GM23248 (cell line): ENCODE measurements at places on chromosomes 3 and 15. TPM values are rescaled to one million over a fixed set of nuclear protein-coding genes. Genes with fewer than 3 reads are reported as not detected.

The MYLK gene
- total RNA-seq, result 157 and 174 TPM in 2 replicates

The ADGRG7 gene
- total RNA-seq, result not detected in 2 replicates

DNA sequence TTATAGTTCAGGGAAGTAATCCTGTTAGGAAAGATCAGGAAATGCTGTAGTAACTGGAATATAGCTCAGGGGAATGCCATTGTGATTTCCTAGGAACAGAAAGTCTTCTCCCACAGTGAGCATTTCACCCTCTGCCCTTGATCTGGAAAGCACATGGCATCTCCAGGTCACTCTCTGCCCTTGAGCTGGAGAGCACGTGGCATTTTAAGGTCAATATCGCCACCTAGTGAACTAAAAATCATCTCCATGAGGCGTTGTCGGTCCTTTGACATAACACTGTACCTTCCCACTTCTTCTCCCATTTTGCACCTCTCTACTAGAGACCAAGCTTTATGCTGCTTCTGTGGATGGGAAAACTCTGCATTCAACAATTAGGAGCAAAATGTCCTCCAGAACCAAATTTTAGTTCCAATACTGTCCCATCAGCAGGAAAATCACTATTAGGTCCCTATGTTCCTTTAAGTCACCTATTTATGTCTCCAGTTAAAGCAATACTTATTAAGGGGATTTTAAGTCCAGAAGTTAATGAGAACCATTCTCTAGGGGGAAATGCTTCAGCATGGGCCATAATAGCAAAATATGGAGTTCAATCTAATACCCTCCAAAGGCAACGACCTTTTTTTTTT, 54.7 kb upstream of the GK5 start:
- no peaks in the 10 kb centered on the region for H3K36me3 ChIP-seq

DNA sequence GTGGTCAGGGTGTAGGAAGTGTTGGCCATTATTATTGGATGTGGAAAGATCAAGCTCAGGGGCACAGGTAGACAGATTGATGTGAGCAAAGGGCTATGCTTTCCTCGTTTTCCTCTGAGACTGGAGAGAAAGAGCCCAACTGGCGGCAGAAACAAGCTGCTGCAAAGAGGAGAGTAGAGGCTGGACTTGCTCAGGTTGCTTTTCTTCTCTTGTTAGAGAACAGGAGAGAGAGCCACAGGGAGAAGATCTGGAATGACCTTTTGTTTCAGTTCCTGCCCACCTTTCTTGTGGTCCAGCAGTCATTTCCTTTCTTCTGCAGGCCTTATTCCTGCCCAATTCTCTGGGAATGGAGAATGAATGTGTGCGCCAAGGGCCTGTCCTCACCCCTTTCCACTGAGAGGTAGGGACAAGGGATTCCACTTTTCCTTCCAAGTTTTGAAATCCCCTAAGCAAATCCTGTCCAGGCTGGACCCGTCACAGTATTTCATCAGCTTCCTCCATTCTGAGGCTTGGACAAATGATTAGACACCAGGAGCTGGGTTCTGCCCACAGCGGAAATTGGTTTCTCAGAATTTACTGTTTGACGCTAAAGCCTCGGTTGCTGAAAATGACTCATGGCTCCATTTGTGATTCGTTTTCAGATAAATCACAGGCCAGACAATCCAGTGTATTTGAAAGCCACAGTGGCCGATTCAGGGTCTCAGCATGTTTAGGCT, 16.1 kb downstream of the ZNF80 start:
- H3K27ac ChIP-seq, result no peak overlapping the region
- H3K4me3 ChIP-seq, result no peak overlapping the region
- H3K36me3 ChIP-seq, result no peaks in the 10 kb centered on the region
- H3K27me3 ChIP-seq, result no peaks in the 10 kb centered on the region
- no peaks in the 10 kb centered on the region for H3K4me1 ChIP-seq

DNA sequence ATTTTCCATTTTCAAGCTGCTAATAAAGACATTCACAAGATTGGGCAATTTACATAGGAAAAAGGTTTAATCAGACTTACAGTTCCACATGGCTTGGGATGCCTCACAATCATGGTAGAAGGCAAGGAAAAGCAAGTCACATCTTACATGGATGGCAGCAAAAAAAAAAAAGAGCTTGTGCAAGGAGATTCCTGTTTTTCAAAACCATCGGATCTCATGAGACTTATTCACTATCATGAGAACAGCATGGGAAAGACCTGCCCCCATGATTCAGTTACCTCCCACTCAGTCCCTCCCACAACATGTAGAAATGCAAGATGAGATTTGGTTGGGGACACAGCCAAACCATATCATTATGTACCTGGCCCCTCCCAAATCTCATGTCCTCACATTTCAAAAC, 202.0 kb downstream of the FNDC3B start:
- no peak for DNase-seq
- H3K4me3 ChIP-seq, result no peak overlapping the region
- H3K4me1 ChIP-seq, result peaks cover 19% of the 10 kb centered on the region
- H3K27me3 ChIP-seq, result no peaks in the 10 kb centered on the region

- H3K36me3 ChIP-seq, result no peaks in the 10 kb centered on the region
- no peak for DNase-seq
- no peaks in the 10 kb centered on the region for H3K4me1 ChIP-seq
These were observed 1070.5 kb downstream of the SI start for GRCh38 chr3:164007765-164008164.

The FEZF2 gene
- total RNA-seq, result not detected in 2 replicates

The BNC1 gene
- 7.5 and 8.7 TPM in 2 replicates for total RNA-seq

DNA sequence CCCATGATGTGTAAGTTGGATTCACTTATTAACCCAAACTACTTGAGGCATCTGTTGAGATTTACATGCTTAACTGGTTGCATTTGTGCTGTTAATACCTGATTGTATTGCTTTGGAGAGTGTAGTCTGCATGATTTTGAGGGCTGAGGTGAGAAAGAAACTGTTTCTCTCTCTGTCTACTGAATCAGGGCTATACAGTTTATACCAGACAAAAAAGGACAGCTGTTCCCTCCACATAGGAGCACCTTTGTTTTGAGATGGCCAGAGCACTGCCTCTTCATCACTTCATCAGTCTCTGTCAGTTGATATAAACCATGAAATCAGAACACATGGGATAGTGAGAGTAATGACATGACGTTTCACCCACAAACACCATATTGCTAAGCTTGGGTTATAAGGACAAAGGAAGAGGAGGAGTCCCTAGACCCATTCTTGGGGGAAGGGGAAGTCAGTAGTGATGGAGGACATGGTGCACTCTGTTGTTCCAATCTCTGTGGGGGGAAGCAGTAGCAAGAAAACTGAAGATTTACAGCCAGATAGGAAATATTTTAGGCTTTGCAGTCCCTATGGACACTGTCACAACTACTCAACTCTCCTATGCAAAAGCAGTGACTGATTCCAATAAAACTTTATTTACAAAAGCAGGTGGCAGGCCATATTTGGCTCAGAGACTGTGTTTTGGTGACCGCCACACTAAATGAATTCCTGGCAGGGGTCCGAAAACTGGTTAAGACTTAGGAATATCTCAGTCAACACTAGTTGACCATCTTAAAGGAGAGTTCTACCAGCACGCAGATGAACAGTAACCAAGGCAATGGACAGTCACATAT, 123.9 kb upstream of the NR2E3 start:
- no peak for DNase-seq
- no peaks in the 10 kb centered on the region for H3K27me3 ChIP-seq
- no peak overlapping the region for H3K27ac ChIP-seq
- H3K36me3 ChIP-seq, result no peaks in the 10 kb centered on the region

DNA sequence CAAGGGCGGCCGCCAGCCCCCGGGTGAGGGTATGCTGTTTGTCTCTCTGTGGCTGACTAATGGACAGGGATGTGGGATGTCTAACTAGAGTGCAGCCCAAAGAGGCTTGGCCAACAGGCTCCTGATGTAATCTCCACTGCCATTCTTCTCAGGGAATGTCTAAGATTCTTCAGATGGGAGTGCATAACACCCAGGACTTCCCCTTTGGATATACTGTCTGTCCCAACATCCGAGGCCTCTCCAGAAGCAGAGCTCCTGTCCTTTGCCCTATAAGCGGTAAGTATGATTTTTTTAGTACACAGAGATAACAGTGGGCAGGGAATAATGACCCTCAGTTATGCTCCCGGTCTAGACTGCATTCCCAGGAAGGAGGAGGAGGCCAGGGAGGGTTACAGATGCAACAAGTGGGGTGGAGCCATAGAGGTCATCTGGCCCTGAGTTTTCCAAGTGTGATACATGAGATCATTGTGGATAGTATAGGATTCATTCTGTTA, 62.5 kb upstream of the SLCO2A1 start:
- no peaks in the 10 kb centered on the region for H3K36me3 ChIP-seq
- no peak overlapping the region for H3K4me3 ChIP-seq
- peaks cover 36% of the 10 kb centered on the region for H3K4me1 ChIP-seq
- no peak for DNase-seq
- H3K27me3 ChIP-seq, result no peaks in the 10 kb centered on the region

DNA sequence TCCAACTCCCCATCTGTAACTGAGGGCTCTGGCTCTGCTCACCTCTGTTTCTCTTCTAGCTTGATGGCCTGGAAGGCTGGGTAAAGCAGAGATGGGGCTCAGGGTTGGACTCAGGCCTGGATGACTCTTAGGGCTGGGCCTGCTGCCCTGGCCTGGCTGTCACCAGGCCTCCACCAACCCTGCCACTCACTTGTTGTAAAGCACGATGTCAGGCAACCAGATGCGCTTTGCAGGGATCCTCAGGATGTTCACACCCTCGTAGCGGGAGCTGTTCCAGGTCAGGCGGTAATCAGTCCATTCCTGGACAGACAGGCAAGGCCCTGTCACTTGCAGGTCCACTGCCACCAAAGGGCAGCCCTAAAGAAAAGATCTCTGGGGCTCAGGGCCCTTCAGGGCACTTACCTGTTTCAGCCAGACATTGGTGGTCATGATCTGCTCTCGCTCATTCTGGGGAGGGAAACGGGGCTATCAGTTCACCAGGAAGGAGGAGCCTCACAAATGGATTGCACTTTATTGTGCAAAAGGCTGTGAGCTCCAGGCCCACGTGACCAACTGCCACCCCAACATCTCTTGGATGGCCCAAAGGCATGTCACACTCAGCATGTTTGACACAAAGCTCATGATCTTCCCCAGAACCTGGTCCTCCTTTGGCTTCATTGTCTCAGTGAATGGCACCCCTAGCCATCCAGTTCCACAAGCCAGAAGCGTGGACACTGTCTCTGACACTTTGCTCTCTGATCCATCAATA, 9.9 kb downstream of the CHRNB4 start:
- H3K4me1 ChIP-seq, result no peaks in the 10 kb centered on the region
- H3K27me3 ChIP-seq, result peaks cover 27% of the 10 kb centered on the region
- DNase-seq, result no peak
- no peak overlapping the region for H3K4me3 ChIP-seq
- H3K36me3 ChIP-seq, result no peaks in the 10 kb centered on the region

DNA sequence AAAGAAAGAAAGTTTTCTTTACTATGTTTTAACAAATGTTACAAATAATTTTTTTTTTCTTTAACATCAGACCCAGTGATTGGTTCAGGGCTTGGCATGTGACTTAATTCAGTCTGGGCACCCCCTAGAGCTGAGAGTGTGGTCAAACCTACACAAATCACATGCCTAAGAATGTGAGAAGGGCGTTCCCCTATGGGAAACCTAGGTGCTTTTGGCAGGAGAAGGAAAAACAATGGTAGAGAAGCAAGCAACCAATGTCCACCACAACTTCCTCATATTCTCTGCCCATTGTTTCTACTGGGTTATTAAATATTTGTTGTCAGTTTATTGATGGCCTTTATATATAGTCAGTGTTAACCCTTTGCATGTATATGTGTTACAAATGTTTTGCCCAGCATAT, 21.4 kb upstream of the PIAS1 start:
- H3K36me3 ChIP-seq, result no peaks in the 10 kb centered on the region
- peaks cover 28% of the 10 kb centered on the region; the same call in 1 of the 2 replicates for H3K27me3 ChIP-seq
- no peak overlapping the region for H3K4me3 ChIP-seq

- no peaks in the 10 kb centered on the region for H3K36me3 ChIP-seq
- no peak overlapping the region for H3K4me3 ChIP-seq
- no peaks in the 10 kb centered on the region for H3K27me3 ChIP-seq
- DNase-seq, result no peak
- H3K27ac ChIP-seq, result no peak overlapping the region
These were observed 92.8 kb downstream of the EOMES start for GRCh38 chr3:27629366-27629765.

The LYZL4 gene
- not detected in 2 replicates for total RNA-seq

GRCh38 chr3:71069797-71070196, 513.7 kb downstream of the FOXP1 start:
- DNase-seq, result peak; percentile 67
- H3K27ac ChIP-seq, result no peak overlapping the region
- H3K27me3 ChIP-seq, result no peaks in the 10 kb centered on the region
- peaks cover 25% of the 10 kb centered on the region for H3K4me1 ChIP-seq
- no peak overlapping the region for H3K4me3 ChIP-seq
- no peaks in the 10 kb centered on the region for H3K36me3 ChIP-seq
